Activated T-cell treated with anti-CD3 and anti-CD28 coated beads for 4 hours (primary cell): ENCODE measurements at places on chromosomes 12 and 14.

DNA sequence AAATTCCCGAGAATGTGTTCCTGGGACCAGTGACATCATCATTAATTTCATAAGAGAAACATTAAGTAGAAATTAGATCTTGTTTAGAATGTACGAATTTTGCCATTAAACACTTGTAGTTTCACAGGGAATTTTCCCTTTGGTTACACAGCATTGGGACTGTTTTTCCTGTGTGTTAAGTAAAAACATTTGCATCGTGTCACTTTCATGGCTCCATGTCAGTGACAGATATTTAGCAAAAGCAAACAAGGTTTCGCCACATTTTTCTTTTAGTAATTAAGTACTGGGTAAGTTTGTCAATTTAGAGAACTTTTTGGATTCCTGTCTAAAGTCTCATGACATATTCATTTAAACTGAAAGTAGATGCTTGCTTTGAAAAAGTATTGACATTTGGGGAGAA, 45.5 kb upstream of the OVCH1 start:
- DNase-seq: no peak

- no peak for DNase-seq
Observed at GRCh38 chr14:105018414-105018813, 2.5 kb downstream of the CDCA4 start.

GRCh38 chr12:131850856-131851559, 22.8 kb downstream of the MMP17 start:
- DNase-seq: no peak

DNA sequence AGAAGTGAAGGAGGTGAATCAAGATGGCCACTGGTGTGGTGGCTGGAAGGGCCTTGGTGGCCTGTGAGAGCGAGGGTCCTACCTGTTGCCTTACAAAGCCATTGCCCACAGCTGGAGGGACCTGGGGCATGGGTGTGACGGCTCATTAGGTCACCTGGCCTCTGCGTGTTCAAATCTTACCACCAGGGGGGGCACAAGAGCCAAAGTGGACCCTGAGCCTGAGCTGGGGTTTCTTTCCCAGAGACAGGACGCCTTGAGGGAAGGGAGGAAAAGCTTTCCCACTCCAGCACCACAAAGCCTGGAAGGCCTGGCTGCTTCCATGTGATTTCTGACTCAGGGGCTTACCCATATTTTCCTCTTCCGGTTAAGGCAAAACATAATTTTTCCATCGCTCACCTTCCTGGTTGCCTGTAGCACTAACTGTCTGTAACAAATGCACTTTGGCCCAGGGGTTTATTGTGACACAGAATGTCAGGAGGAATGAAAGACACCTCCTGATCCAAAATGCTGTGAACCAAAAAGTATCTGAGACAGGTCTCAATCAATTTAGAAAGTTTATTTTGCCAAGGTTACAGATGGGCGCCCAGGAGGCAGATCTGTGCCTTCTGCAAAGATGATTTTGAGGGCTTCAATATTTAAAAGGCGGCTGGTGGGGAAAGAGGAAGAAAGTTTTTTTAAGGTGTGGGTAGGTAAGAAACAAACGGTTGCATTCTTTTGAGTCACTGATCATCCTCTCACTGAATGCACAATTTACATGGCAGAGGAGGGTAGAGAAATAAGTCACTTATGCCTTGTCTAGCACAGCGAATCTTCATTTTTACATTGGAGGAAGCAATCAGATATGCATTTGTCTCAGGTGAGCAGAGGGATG, 4.3 kb upstream of the CD9 start:
- peak; percentile 80 for DNase-seq

GRCh38 chr14:35594616-35595015, 60.7 kb downstream of the INSM2 start:
- DNase-seq: no peak

DNA sequence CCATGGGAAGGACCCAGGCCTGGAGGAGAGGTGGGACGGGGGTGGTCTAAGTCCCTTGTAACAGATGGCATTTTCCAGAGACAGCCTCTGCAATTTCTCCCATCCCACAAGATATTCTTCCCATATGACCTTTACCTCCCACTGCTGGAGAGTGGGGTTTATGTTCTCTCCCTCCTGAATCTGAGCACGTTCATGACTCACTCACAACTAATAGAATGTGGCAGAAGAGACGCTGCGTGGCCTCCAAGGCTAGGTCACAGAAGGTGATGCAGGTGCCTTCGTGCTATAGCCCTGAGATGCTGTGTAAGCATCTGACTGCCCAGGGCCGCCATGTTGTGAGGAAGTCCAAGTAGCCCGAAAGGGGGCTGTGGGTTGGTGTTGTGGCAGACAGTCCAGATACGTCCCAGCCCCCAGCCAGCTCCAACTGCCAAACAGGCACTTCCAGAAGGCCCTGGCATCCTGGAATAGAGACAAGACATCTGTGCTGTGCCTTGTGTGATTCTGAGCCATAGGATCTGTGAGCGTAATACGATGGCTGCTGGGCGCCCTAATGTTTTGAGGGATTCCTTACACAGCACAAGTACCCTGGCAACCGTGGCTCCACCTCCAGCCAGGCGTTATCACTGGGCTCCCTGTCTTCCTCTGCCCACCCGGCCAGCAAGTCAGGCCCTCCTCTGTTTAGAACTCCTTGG, 56.1 kb upstream of the NCOR2 start:
- DNase-seq: no peak
